Heart left ventricle (tissue), 16 donors: ENCODE measurements at places on chromosomes 11 and 22. TPM values are rescaled to one million over a fixed set of nuclear protein-coding genes. Genes with fewer than 3 reads are reported as not detected.

DNA sequence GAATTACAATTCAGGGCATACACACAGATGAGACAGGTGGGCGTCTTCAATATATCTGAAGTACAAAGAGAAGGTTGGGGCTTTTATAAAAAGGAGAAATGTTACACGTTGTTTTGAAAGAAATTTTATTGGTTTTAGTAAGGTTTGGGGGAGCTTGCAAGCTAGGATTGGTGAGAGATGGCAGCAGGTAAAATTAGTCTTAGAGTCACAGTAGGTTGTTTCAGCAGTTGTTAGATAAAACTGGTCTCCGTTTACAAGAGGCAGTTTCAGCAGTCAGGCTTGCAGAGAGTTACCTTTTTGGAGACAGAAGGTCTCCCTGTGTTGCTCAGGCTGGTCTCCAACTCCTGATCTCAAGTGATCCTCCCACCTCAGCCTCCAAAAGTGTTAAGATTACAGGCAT lies 2.4 kb upstream of the SAAL1 start:
- peaks cover 4% of the 10 kb centered on the region for H3K4me1 ChIP-seq
- no peak overlapping the region for H3K4me3 ChIP-seq
- no peaks in the 10 kb centered on the region for H3K36me3 ChIP-seq
- no peak overlapping the region for H3K27ac ChIP-seq
- H3K27me3 ChIP-seq, result no peaks in the 10 kb centered on the region
- no peak for DNase-seq

DNA sequence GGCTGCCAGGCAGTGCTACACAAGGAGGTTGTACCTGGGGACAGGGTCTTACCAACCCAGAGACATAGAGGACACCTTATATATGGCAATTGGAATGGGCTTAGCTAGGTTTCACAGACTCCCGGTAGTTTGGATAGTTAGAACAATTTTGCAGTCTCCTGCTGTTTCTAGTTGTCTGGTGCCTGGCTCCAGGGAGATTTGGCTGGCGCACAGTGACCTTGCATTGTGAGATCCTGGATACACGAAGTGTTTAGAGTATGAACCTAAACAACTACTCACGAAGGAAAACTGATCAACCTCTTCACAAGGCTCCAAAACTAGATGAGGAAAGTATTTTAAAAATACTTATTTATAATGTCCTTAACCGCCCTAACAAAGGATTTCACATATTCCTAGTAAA lies 614.7 kb downstream of the FAM181B start:
- no peak overlapping the region for H3K27ac ChIP-seq
- no peaks in the 10 kb centered on the region for H3K36me3 ChIP-seq

- H3K4me3 ChIP-seq, result no peak overlapping the region
- H3K36me3 ChIP-seq, result no peaks in the 10 kb centered on the region
- no peaks in the 10 kb centered on the region for H3K27me3 ChIP-seq
- H3K27ac ChIP-seq, result no peak overlapping the region
- peaks cover 17% of the 10 kb centered on the region for H3K4me1 ChIP-seq
- DNase-seq, result peak; percentile 86
Observed at GRCh38 chr11:86456075-86456939, 81.6 kb downstream of the CCDC81 start.

DNA sequence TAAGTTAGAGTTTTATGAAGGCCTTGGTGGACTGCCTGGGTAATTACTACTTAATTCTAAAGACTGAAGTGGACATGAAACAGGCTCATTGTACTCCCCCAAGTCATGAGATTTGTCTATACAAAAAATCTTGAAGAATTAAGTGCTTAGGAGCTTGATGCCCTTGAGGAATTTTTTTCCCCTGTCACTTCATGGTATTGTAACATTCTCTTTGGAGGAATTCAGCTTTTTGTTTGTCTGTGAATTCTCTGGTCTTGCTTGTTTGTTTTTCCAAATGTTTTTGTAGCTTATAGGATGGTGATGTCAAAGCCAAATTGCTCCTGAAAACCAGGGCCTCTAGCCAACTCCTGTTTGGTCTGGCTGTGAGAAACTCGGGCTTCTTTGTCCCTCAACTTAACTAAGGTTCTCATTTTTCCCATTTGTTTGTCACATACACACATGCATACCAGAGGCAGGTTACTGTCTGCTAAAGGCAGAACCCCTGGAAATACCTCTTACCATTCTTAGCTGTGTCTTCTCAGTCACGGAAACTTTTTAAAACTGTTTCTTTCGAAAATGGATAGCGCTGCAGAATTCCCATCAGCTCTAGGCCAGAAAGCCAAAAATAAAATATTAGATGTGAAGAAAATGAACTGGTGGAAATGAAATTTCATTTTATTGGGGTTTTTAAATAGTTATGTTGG lies 66.9 kb downstream of the AMOTL1 start:
- no peaks in the 10 kb centered on the region for H3K27me3 ChIP-seq
- no peaks in the 10 kb centered on the region for H3K4me1 ChIP-seq
- H3K4me3 ChIP-seq, result no peak overlapping the region
- peaks cover 46% of the 10 kb centered on the region for H3K36me3 ChIP-seq
- H3K27ac ChIP-seq, result no peak overlapping the region

GRCh38 chr22:29479417-29480261 lies at the start of gene NEFH:
NEFH (plus strand) TSS chr22:29480218; CDS start chr22:29480263, 45 bp downstream.
- DNase-seq, result no peak
- peak within 1 kb of the TSS; percentile 34 for H3K4me3 ChIP-seq
- H3K27ac ChIP-seq, result no peak within 1 kb of the TSS
- H3K36me3 ChIP-seq, result no peaks in the 10 kb centered on the region

- H3K4me1 ChIP-seq, result peaks cover 99% of the 10 kb centered on the region
- H3K4me3 ChIP-seq, result no peak overlapping the region
- H3K27ac ChIP-seq, result peak overlapping the region; percentile 50
Observed at GRCh38 chr11:128493570-128493965, 93.8 kb downstream of the ETS1 start.

DNA sequence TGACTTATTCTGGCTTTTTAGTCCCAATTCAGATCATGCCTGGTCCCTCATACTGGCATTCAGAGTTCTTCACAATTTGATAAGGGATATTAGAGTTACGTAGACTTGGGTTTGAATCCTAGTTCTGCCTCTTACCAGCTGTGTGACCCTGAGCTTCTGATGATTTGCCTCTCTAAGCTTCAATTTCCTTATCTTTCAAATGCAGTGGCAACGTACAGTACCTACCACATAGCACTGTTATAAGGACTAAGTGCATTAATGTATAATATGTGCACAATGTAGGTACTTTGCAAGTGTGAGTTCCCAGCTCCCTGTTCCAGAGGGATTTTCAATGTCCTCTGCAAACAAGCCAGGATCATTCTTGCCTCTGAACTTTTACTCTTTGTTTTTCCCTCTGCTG lies 7.3 kb downstream of the RHOG start:
- no peaks in the 10 kb centered on the region for H3K36me3 ChIP-seq
- H3K27ac ChIP-seq, result no peak overlapping the region
- no peak overlapping the region for H3K4me3 ChIP-seq
- no peaks in the 10 kb centered on the region for H3K27me3 ChIP-seq
- H3K4me1 ChIP-seq, result peaks cover 54% of the 10 kb centered on the region

DNA sequence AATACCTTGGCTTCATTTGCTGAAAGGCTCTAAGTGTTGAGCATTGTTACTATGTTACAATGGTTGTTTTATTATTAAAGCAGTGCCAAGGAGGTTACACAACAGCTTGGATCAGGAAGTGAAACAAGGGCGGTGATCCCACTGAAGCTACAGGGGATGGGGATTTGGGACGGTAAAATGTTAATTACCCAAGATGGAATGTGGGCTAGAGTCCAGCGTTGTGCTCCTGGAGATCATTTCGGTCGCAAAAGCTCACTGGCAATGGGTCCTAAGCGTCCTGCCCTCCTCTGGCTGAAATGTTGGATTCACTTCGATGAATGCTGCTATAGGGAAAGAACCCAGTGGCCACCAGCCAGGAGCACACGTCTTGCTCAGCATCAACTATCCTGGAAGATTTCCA lies 48.3 kb downstream of the FAM83F start:
- DNase-seq, result no peak
- H3K27me3 ChIP-seq, result no peaks in the 10 kb centered on the region
- no peaks in the 10 kb centered on the region for H3K36me3 ChIP-seq
- H3K4me1 ChIP-seq, result peaks cover 3% of the 10 kb centered on the region
- H3K27ac ChIP-seq, result peak overlapping the region; percentile 89
- H3K4me3 ChIP-seq, result no peak overlapping the region

DNA sequence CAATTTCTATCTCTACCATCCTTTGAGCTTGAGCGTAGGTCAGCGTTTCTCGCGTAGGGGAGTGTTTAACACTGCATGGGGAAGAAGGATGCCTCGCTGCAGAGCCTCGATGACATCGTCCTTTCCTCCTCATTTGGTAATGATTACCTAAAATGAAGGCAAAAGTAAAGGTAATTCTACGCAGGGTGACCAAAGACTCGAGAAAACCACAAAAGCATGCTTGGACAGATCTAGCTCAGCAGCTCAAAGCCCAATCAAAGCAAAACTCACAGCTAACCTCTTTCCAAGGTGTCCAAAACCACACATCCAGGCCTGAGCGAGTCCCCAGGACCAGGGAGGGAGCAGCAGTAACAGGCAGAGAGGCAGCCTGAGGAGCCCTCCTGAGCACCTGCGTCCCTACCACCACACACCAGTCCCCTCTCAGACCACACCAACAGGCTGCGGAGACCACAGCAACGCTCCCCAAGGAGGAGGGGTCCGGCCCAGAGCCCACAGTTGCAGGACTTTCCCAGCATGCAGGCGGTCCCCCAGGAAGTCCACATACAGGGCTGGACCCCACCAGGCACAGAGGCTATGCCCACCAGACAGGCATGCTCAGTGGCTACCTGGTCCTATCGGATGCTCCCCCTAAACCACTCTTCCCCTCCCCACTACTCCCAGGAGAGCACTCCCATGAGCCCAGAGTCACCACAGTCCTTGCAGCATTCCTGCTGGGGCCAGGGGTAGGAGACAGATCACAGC lies 3.3 kb downstream of the BRD1 start:
- H3K27ac ChIP-seq, result no peak overlapping the region
- peaks cover 59% of the 10 kb centered on the region for H3K4me1 ChIP-seq
- no peak overlapping the region for H3K4me3 ChIP-seq

DNA sequence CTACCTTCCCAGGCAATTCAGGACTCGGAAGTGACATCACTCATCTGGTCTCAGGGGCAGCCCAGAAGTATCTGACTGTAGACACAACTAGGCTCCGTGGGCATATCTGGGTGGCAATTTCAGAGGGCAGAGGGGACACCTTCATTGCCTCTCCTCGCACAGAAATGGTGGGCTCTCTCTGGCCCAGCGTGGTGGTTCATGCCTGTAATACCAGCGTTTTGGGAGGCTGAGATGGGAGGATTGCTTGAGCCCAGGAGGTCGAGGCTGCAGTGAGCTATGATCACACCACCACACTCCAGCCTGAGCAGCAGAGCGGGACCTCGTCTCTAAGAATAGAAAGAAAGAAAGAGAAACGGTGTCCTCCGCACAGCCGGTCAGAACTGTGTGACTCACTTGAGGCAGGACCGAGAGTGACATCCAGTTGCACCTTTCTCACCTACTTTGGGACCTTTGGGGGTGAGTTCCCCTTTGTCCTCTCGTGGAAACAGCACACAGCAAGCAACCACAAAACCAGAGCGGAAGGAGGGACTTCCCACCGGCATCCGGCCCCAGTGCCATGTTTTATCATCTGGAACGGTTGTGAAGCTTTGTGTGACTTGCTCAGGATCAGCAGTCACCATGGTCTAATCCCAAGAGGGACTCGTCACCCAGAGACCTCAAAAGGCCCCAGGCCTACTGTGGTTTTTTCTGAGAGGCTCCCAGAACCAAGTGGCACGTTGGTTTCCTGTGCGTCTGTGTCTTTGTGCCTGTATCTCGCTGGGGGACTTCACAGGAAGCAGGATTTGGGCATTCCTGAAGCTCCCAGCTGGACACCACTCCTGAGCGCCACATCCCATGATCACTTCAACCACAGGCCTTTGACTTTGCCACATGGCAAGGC lies 38.4 kb upstream of the EMID1 start:
- H3K27ac ChIP-seq, result no peak overlapping the region
- no peaks in the 10 kb centered on the region for H3K4me1 ChIP-seq
- no peaks in the 10 kb centered on the region for H3K36me3 ChIP-seq

GRCh38 chr11:111499483-111499882 lies 12.7 kb downstream of the BTG4 start:
- no peaks in the 10 kb centered on the region for H3K27me3 ChIP-seq
- DNase-seq, result no peak
- no peak overlapping the region for H3K4me3 ChIP-seq
- no peak overlapping the region for H3K27ac ChIP-seq
- no peaks in the 10 kb centered on the region for H3K4me1 ChIP-seq
- H3K36me3 ChIP-seq, result no peaks in the 10 kb centered on the region

DNA sequence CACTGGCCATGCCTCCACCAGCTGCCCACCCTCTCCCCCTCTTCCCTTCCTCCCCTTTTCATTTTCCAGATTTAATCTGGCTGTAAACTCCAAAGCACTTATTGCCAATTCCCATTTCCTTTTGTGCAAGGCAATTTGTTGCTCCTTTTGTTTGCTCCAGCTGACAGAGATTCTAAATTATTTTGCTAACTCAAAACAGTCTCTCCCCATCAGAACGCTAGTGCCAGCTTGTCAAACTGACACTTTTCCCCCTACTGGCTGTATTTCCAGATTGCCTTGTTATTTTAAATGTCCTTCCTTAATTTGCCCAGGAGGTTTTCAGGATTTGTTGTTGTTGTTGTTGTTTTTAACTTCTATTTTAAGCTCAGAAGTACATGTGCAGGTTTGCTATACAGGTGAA lies 57.0 kb upstream of the PAK1 start:
- no peaks in the 10 kb centered on the region for H3K4me1 ChIP-seq
- DNase-seq, result no peak
- no peak overlapping the region for H3K27ac ChIP-seq
- no peak overlapping the region for H3K4me3 ChIP-seq
- no peaks in the 10 kb centered on the region for H3K27me3 ChIP-seq

GRCh38 chr11:86120807-86121206 lies 51.9 kb upstream of the PICALM start:
- no peaks in the 10 kb centered on the region for H3K27me3 ChIP-seq
- peaks cover 7% of the 10 kb centered on the region for H3K4me1 ChIP-seq
- H3K36me3 ChIP-seq, result no peaks in the 10 kb centered on the region
- DNase-seq, result no peak

- no peaks in the 10 kb centered on the region for H3K36me3 ChIP-seq
- no peak overlapping the region for H3K4me3 ChIP-seq
- no peak for DNase-seq
- no peak overlapping the region for H3K27ac ChIP-seq
- no peaks in the 10 kb centered on the region for H3K4me1 ChIP-seq
- H3K27me3 ChIP-seq, result no peaks in the 10 kb centered on the region
Observed at GRCh38 chr11:117606211-117606610, 190.8 kb downstream of the DSCAML1 start.

- H3K27ac ChIP-seq, result peak overlapping the region; percentile 18
- no peak for DNase-seq
- no peaks in the 10 kb centered on the region for H3K27me3 ChIP-seq
- peaks cover 79% of the 10 kb centered on the region for H3K36me3 ChIP-seq
- no peak overlapping the region for H3K4me3 ChIP-seq
Observed at GRCh38 chr22:42624551-42625106, 9.9 kb upstream of the POLDIP3 start.

Gene CYTH4
- 57.8 TPM for total RNA-seq

Gene FAM83F
- total RNA-seq, result 6.6 TPM

Gene LMO1
- 3.4 TPM for total RNA-seq

Gene ALDH3B2
- not detected for total RNA-seq

Gene RASSF10
- 0.56 TPM for total RNA-seq

Gene BTG4
- not detected for total RNA-seq

Gene GALNT18
- total RNA-seq, result 23.6 TPM

Gene RTCB
- total RNA-seq, result 53.9 TPM

Gene CYP2D6
- 0.39 TPM for total RNA-seq
